Colonic mucosa (tissue), 4 donors: ENCODE measurements at places on chromosomes 6 and 20.

DNA sequence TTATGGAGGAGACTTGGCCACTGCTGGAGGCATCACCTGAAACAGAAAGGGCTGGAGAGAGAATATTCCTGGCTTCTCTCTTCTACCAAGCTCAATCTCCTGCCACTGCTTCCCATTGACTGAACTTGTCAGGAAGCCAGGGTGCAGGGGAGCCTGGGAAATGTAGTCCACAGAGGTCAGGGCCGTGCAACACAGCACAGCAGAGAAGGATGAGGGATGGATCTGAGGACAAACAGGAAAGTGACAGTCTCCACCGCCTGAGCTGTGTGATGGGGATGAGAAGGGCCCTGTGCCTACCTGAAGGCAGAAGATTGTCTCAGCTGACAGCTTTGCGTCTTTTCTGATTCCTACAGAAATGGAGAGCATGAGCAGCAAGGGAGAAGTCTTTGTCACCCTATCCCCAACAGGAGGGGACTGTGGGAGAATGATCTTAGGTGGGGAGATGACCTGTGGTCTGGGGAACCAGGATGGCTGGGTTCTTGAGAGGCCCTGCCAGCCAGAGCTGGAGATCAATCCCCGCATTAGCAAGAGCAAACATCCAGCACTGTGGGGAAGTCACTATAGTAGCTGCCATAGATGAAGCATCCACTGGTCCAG is 114.2 kb downstream of the SNX5 start:
- peak; percentile 84 for DNase-seq

- DNase-seq = no peak
Observed at GRCh38 chr6:101086473-101086872, 205.3 kb upstream of the ASCC3 start.

DNA sequence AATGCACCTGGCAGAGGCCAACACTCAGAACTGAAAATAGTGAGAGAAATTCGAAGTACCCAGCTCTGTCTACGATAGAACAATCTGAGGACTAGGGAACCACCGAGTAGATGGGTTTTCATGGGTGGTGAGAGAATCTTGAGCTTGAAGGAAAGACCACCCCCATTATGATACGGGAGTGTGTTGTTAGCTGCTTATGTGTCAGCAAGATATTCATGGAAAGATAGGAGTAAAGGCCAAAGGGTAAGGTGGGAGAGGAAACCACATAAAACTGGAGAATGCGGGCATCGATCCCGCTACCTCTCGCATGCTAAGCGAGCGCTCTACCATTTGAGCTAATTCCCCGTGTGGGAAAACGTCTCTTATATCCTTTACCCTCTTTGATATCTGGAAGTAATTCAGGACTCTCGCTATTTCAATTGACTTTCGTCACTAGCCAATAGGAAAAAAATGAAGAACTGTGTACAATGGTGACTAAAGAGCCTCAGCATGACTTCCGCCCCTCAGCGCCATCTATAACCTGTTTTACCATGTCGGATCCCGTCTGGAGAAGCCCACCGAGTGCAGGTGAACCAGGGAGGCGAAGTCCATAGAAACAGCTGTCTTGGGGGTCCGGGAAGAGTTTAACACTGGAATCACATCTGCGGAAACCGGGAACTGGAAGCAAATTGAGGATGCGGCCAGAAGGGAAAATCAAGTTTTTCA is 25.0 kb upstream of the ABT1 start:
- DNase-seq = peak; percentile 72

DNA sequence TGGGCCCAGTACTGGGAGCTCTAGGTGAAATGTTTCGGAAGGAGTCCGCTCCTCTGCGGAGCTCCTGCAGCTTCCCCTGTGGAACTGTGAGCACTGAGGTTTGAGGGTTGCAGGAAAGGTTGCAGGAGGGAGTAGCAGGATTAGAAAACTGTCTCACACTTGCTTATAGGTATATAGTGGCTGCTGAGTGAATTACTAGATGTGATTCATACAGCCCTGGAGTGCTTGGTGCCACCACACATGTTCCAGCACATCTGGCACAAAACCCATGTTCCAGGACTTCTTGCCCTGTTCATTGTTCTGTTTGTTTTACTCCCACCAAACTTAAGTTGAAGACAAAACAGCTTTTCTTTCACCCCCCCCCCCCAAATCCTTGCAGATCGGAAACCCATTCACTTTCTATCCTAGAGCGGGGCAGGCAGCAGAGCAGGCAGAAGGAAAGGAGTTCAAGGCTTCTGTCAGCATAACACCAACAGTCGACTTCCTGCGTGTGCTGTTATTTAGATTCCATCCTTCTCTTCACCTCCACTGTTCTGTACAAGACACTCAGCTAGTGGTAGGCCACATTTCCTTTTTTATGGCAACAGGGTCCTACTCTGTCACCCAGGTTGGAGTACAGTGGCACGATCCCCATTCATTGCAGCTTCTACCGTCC is 669 bp upstream of the PEX6 start:
- DNase-seq = peak; percentile 40

- no peak for DNase-seq
Observed at GRCh38 chr6:330948-331347, 38.7 kb downstream of the DUSP22 start.

- no peak for DNase-seq
Observed at GRCh38 chr6:75800133-75800532, 51.1 kb downstream of the MYO6 start.

- DNase-seq = no peak
Observed at GRCh38 chr6:130831607-130832006, 4.4 kb downstream of the SMLR1 start.

- DNase-seq = no peak
Observed at GRCh38 chr6:144718431-144718830, 433.3 kb downstream of the UTRN start.

GRCh38 chr6:34315780-34316179 is 67.0 kb upstream of the SMIM29 start:
- DNase-seq = no peak

DNA sequence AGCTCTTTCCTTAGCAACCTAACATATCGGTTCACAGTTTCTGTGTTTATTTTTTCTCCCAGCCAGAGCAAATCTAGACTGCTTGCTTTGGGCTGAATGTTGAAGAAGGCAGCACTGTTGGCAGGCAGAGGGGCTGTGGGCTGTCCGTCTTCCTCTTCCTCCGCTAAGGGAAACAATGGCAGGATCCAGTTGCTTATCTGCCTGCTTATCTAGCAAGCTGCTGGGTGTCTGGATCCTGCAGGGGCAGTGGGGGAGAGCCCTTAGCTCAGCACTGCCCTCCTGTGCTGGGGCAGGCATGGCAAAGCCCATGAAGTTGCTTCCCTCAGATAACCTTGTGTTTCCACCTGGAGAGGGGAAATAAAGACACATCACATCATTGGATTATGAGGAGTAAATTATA is 92.7 kb upstream of the CD93 start:
- DNase-seq = no peak

DNA sequence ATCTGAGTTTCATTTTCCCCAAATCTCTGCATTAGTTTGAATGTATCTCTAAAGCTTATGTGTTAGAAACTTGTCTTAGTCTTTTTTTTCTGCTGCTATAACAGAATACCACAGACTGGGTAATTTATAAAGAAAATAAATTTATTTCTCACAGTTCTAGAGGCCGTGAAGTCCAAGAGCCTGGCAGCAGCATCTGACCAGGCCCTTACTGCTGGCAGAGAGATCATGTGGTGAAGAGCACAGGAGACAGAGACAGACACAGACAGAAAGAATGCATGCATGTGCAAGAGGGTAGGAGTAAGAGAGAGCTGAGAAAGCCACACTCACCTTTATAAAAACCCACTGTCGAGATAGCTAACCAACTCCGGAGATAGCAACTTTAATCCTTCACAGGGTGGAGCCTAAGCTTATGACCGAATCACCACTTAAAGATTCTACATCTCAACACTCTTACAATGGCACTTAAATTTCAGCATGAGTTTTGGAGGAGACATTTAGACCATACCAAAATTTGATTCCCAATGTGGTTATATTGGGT is 412.7 kb upstream of the SOX4 start:
- no peak for DNase-seq
